ENCODE measurements at places on chromosomes 6 and 20.

DNA sequence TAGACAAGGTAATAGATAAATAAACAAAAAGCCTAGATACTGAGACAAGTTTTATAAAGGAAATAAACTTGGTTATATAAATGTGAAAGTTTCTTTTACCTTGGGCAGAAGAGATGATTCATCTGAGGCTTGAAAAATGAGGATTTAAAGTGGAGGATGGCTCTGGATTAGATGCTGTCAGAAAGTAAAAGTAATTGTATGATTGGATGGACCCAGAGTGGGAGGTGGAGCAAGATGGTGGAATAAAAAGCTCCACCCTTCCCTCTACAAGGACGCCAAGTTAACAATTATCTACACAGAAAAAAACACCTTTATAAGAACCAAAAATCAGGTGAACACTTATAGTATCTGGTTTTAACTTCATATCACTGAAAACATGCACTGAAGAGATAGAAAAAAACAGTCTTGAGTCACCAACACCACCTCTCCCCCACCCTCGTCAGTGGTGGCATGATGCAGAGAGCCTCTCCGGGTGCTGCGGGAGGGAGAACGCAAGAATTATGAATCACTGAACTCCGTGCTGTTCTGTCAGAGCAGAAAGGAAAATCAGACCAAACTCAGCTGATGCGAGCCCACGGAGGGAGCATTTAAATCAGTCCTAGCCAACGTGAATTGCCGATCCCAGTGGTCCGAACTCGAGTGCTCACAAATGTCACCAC lies 84.7 kb upstream of the GJE1 start:
- no peak for DNase-seq

DNA sequence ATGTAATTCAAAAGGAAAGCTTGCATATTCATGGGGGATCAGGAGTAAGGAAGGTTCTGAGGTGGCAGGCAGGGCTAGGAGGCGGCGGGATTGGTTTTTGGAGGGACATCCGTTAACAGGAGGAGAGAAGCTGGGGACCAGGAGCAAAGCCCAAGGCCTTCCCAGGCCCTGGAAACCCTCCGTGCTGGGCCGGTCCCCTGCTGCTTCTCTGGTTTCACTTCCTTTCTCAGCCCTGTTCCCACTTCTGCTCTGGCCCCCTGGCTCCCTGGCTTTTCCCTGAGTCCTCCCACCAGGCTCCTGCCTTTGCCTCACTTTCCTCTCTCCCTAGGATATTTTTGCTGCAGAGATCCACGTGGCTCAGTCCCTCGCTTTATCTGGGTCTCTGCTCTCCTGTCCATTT lies 26.4 kb upstream of the SALL4 start:
- DNase-seq = no peak

DNA sequence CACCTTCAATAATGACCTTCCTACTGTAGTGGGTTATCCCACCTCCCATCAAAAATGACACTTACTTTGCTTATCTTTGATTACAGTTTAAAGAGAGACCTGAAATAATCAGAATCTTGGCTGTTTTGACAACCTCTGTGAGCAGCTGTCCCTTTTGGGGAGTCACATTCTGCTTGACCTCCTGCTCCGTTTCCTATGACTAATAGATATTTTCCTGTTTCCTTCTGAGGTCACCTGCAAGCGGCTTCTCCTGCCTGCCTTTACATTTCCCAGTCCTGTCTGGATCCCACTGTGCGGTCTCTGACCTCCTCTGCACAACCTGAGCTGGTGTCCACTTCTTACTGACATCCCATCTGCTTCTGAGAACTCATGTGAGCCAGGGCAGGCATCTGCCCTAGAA lies 54.2 kb downstream of the TRAM2 start:
- DNase-seq = no peak

DNA sequence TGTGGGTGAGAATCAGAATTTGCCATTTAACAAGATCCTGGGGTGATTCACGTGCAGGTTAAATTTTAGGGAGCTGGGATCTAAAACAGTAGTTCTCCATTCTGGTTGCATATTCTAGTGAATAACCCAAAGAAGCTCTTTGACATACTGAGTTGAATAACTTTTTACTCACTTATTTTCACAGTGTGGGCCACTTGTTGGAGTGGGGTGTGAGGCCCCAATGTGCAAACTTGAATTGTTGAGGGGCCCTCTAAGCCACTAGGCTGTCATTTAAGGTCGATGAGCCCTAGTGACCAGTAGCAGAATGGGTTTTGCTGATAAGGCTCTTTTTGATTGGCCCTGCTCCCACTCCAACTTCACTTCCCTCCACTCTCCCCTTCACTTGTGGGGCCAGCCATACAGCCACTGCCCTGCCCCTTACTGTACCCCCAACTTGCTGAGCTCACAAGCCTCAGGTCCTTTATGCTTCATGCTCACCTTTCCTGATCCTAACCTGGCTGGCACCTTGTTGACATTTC lies 33.6 kb upstream of the RIPOR2 start:
- DNase-seq = no peak

DNA sequence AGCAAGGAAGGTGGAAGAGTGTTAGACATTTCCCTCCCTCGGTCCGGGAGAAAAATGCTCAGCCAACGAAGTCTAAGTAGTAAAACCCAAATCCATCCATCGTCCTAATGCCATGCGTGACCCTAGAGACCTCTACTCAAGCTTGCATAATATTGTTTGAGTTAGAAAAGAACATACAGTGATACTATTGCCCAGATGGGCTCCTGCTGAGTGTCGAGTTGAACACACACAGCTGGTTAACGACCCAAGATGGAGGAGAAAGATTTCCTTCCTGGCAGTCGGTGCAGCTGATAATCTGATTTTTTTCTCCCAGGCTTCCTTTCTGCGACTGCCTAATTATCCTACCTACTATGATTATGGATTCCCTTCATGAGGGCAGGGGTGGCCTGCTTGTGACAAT lies 164.4 kb upstream of the KCNG1 start:
- DNase-seq = no peak

DNA sequence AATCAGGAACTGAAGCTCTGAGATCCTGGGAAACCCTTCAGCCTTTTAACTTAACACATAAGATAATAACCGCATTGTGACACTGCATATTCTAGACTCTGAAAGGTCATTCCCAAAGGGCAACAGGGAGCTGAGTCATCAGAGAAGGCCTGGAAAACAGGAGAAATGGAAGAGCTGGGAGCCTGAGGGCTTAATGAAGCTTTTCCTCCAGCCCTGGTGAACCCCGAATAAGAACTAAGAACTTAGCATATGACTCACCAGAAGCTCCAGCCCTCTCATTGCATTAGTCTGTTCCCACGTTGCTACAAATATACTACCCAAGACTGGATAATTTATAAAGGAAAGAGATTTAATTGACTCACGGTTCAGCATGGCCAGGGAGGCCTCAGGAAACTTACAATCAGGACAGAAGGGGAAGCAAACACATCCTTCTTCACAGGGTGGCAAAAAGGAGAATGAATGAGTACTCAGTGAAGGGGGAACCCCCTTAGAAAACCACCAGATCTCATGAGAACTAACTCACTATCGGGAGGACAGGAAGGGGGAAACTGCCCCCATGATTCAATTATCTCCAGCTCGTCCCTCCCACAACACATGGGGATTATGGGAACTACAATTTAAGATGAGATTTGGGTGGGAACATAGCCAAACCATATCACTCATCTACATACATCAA lies 648.5 kb downstream of the TFAP2A start:
- DNase-seq = no peak

- no peak for DNase-seq
Measured at GRCh38 chr6:86856937-86857563, 80.3 kb upstream of the HTR1E start.

DNA sequence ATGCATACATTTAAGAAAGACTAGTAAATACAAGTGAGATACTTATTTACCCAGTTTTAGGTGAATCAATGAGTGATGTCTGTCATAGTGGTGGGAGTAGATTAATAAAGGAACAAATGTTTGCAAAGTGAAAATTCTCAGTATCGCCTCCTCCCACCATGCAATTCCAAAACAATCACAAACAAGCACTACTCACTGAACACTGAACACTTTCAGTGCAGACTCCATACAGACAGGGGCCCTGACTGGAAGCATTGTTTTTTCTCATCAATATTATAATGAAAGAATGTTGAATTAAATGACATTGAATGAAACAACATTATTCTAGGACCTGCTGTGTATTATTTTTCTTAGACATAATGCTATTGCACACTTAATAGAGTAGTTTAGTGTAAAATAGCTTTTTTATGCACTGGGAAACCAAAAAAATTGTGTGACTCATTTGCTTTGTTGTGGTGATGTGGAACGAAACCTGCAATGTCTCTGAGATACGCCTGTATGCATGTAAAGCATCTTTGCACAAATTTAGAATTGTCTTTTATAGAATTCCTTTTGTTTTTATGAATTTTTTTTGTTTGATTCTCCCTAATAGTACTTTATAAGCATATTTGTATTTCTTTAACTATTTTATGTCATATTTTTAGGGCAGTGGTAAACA lies 317.5 kb downstream of the UTRN start:
- no peak for DNase-seq

- DNase-seq = no peak
Measured at GRCh38 chr20:58777657-58778056, 73.0 kb downstream of the GNAS-AS1 start.

- no peak for DNase-seq
Measured at GRCh38 chr20:47645632-47646031, 139.6 kb downstream of the SULF2 start.

GRCh38 chr6:72703093-72703492 lies 81.2 kb downstream of the KCNQ5 start:
- DNase-seq = no peak

DNA sequence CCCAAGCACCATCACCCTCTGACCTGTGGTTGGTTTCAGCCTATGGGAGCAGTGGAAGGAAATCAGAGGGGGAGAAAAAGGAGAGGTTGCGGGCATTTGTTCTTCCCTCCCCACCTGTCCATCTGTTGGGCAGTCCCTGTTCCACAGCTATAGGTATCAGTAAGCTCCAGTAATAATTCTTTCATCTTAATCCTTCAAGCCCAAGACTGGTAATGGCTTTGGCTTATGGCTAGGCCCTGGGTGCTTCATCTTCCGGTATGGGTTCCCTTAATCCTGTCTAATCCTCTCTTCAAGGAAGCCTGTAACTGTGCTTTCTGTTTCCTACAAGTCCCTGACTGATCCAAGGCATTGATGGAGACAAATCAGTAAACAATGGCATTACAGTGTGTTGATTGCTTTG lies 42.2 kb upstream of the STK35 start:
- DNase-seq = no peak

- DNase-seq = peak; percentile 77
Measured at GRCh38 chr6:11732036-11732631, 46.5 kb downstream of the ADTRP start.

DNA sequence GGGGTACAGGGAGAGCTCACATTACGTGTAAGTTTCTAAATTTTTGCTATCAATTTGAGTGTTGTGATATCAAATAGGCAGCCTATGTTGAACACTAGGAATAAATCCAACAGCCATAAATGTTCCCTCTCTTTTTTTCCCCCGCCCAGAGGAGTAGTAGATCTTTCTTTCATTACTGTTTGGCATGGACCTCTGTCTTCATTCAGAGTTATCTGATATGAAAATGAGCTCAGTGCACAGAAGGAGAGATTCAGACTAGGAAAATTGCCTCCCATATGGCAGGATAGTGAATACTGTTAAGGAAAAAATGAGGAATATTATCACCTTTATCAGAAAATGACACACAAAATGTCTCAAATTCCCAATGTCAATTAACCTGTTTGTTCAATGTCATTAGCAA lies 110.0 kb upstream of the EYS start:
- DNase-seq = no peak

- no peak for DNase-seq
Measured at GRCh38 chr20:2340823-2341222, 39.9 kb upstream of the TGM6 start.

DNA sequence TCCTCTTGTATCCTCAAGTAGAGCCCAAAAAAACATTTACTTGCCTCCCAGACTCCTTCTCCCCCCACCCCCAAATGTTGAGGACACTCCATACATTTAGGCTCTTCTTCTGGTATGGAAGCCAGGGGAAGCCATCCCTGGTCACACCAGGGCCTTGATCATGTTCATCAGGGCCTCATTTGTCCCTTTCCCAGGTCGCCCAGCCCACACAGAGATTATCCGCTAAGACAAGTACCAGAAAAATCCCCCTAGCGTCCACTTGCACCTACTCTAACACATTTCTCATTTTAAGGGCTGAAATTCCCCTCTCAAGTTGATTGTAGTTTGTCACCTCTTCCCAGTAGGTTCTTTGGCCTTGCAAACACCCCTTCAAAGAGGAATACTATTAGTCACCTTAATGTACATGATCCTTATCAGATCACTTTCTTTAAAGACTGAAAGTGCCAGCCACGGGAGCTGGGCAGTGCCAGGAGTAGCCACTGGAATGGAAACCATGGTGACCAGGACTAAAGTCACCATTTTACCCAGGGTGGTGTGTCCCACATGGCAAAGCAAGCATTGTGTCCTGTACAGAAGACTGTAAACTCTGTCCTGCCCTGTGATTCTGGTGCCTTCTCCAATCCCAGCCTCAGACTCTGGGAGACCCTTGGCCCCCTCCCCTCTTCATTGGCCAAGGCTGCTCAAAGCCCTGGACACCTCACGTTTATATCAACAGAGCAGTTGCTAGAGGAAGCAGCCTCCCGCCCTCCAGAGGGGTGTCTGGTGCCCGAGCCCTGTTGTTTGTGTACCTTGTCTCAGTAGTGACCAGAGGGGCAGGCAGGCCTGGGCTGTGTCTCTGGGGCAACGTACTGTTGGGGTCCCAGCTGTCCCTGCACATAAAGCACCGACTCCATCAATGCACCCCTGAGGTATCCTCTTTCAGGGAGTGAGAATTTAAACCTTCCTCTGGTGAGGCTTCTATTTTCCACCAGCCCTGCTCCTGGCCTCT lies 5.0 kb upstream of the APOBEC2 start:
- DNase-seq = no peak

DNA sequence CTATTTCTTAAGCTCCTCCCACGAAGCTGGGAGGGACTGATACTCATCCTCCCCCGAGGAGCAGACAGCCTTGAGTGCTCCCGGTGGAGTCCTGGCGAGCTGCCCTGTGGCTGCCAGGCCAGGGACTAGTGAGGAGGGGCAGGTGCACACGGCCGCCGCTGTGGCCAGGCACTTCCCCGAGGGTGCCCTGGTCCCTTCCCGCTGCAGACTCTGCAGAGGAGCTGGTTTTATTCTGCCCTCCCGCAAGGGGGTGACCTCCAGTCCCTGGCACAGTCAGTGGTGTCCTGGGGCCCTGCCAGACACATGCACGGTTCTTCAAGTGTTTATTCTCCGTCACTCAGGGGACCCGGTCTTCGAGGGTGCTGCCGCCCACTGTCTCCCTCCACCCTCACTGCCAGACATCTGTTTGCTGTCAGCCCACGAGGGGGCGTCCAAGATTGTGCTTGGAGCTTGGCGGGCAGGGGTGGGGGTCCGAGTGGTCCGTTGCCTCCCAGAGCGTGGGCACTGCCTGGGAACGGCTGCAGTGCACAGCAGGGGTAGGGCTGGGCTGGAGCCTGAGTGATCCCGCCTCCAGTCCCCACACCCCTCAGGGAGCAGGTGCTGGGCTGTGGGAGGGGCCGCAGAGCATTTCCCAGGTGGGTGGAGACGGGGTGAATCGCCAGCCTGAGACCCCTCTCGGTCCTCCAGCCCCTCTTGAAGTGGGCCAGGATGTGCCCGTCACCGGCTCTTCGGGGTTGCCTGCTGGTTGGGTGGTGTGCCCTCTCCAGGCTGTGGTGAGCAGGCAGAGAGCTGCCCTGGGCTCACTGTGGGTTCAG lies 3.1 kb upstream of the CABLES2 start:
- DNase-seq = peak; percentile 49

- no peak for DNase-seq
Measured at GRCh38 chr6:149247385-149247763, 70.1 kb upstream of the TAB2 start.
